CD4-positive, alpha-beta T cell treated with Interleukin-15 for 4 hours (primary cell): ENCODE measurements at places on chromosomes 13 and 19.

GRCh38 chr13:110306340-110306959, 507 bp downstream of the COL4A1 start:
- no peak for DNase-seq

DNA sequence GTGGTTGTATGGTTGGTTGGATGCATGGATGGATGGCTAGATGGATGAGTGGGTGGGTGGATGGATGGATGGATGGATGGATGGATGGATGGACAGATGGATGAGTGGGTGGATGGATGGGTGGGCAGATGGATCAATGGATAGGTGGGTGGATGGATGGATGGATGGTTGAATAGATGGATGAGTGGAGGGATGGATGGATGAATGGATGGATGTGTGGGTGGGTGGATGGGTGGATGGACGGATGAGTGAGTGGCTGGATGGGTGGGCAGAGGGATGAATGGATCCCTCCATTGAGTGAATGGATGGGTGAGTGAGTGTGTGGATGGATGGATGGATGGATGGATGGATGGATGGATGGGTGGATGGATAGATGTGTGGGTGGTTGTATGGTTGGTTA, 9.0 kb upstream of the NMRK2 start:
- no peak for DNase-seq

GRCh38 chr13:70098669-70099068, 9.0 kb upstream of the ATXN8OS start:
- no peak for DNase-seq

- DNase-seq = no peak
Observed at GRCh38 chr13:49622174-49622946, 5.9 kb upstream of the ARL11 start.

- DNase-seq = no peak
Observed at GRCh38 chr19:835210-835810, 5.5 kb upstream of the PRTN3 start.

- no peak for DNase-seq
Observed at GRCh38 chr19:29001141-29001581, 211.8 kb downstream of the UQCRFS1 start.

- DNase-seq = no peak
Observed at GRCh38 chr13:72561791-72562190, 165.6 kb downstream of the MZT1 start.

- no peak for DNase-seq
Observed at GRCh38 chr13:23610966-23611491, 40.8 kb downstream of the TNFRSF19 start.

- no peak for DNase-seq
Observed at GRCh38 chr13:101120007-101120406, 296.3 kb downstream of the NALCN start.

GRCh38 chr19:16381756-16382401, 57.3 kb downstream of the KLF2 start:
- DNase-seq = no peak

GRCh38 chr13:22700246-22700887, 480.4 kb upstream of the SGCG start:
- DNase-seq = no peak

GRCh38 chr13:104798486-104798885, 1732.3 kb upstream of the SLC10A2 start:
- DNase-seq = no peak

- no peak for DNase-seq
Observed at GRCh38 chr13:52975969-52976368, 52.6 kb upstream of the OLFM4 start.

GRCh38 chr13:75139291-75139690, 342.7 kb downstream of the TBC1D4 start:
- no peak for DNase-seq
